Activated T-helper 1 cell treated with anti-CD3 and anti-CD28 coated beads, Interleukin-2, amount 50 U/mL, for 16 hours (primary cell): ENCODE measurements at places on chromosomes 12 and 14.

GRCh38 chr14:97697772-97698171 lies 900.6 kb downstream of the VRK1 start:
- DNase-seq: no peak

DNA sequence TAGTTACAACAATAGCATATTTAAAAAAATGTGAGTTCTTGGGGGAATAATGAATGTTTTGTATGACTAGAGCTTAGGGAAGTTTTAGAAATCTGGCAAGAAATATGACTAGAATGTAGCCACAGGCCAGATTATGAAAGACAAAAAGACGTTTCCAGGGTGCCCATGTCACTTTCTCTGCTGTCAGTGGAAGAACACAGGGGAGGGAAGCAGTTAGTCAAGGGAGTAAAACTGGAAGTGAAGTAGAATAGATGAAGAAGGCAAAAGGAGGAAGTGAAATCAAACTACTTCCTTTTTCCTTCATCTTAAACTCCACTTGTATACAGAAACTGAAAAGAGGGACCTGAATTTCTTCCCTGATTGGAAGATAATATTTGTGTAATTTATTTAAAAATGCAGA lies 81.2 kb upstream of the ATP2B1 start:
- DNase-seq: no peak

GRCh38 chr14:68815298-68816182 lies 22.7 kb upstream of the ZFP36L1 start:
- no peak for DNase-seq

DNA sequence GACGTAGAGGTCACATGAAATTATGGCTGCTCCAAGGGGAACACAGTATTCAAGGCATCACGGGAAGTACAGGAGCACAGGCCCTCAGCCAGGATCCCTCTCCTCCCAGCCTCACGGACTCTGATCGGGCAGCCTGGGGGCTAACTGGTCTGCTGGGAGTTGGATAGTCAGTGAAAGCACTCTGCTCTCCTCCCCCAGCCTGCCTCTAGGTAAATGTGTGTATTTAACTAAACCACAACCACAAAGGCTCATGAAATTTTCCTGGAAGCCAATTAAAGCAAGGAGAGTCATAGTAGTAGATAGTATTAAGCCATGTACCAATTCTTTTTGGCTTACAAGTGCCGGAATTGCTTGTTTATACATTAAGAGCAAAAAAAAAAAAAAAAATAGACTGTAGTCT lies 254.3 kb downstream of the MSRB3 start:
- DNase-seq: no peak

- no peak for DNase-seq
Observed at GRCh38 chr12:115818973-115819372, 458.5 kb downstream of the MED13L start.

- DNase-seq: no peak
Observed at GRCh38 chr12:45042599-45042998, 8.3 kb downstream of the DBX2 start.

GRCh38 chr14:104106471-104106991 lies 21.0 kb downstream of the ASPG start:
- DNase-seq: no peak
